H54 (cell line): ENCODE measurements at places on chromosomes 7 and 10.

DNA sequence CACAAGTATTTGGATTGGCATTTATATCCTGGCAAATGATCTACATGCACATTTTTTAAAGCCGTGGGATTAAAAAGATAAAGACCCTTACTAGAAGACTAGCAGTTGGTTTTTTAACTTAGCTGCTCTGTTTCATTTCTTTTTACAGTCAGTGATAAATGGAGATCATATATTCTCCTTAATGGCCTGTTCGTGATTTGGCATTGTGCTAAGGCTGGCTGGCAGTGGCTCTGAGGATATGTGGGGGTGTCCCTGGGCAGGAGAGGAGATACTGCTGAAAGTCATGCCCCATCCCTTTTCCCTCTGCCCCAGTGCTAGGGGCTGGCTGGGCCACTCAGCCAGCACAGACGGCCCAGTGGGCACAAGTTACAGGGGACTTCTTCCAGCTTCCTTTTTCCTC, 341.7 kb downstream of the PRPF18 start:
- no peak for DNase-seq

DNA sequence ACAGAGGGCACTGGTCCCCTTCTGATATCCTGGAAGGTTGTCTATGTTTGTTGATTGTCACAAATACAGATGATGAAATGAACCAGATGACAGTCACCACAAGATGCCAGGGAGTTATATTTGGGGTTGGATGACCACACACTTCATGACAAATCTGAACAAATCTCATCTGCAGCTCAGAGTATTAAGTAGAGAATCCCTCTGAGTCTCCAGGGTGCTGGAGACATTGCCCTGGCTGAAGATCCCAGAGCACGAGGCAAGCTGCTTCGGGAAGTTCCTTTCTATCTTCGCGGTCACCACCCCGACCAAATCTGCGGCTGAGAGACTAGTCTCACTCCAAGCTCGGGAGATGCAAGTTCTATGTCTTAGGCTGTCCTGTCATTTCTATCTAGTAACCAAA, 9.0 kb downstream of the DENND2A start:
- DNase-seq: no peak

- no peak for DNase-seq
Observed at GRCh38 chr7:497346-497745, 22.3 kb downstream of the PDGFA start.

DNA sequence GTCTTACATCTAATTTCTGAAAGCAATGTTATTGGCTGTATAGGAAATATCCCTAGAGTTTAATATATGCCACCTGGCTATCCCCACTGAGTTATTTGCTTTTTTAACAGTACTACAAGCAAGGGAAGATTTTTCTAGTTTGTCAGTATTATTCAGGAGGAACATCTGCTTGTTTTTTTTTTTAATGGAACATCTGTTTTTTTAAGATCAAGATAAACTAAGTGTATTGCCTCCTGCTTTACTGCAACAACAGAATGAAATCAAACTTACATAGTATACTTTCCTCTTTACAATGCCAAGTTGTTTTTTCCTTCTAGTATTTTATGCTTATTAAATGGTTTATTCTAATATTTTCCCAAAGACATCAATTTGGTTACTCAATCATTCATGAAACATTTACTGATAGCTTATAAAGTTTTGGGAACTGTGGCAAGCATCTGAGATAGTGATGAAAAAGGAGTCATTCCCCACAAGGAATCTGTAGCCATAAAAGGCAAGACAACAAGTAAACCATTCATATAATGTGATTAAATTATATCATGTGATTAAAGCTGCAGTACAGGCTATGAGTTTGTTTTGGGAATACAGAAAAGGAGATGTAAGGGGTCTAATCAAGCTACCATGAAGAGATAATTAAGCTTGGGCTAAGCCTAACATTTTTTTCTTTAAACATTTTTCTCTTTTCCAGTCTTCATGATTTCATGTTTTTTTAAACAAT, 17.4 kb downstream of the MTPN start:
- no peak for DNase-seq

- DNase-seq: no peak
Observed at GRCh38 chr10:123471811-123472210, 194.3 kb upstream of the GPR26 start.

DNA sequence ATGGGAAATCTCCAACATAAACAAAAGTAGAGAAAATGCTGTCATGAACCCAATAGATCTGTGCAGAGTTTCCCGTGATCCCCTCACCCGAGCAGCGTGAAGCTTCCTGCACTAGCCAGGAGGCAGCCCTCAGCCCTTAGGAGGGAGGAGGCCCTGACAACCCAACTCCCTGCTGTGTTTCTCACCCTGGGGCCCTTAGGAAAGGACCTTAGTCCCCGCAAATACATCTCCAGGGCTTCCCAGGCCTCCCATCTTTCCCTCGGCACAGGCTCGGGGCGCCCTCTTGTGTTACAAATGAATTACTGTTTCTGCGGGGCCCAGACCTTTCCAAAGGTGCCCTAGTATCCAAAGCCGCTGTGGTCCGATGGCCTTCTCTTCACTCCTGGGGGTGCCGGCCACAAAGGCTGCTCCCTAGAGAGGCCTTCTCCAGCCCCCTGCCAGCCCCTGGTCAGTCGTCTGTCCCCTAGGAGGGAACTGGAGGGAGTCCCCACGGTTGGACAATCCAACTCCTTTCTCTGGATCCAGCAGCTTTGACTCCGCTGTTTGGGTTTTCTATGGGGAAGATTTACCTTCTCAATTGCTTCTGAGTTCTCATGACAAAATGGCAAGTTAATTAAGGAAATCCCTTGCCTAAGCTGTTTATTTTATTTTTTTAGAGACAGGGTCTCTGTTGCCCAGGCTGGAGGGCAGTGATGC, 49.9 kb upstream of the SH2B2 start:
- peak; percentile 90 for DNase-seq

GRCh38 chr7:13091974-13092707, 404.7 kb downstream of the ARL4A start:
- no peak for DNase-seq

DNA sequence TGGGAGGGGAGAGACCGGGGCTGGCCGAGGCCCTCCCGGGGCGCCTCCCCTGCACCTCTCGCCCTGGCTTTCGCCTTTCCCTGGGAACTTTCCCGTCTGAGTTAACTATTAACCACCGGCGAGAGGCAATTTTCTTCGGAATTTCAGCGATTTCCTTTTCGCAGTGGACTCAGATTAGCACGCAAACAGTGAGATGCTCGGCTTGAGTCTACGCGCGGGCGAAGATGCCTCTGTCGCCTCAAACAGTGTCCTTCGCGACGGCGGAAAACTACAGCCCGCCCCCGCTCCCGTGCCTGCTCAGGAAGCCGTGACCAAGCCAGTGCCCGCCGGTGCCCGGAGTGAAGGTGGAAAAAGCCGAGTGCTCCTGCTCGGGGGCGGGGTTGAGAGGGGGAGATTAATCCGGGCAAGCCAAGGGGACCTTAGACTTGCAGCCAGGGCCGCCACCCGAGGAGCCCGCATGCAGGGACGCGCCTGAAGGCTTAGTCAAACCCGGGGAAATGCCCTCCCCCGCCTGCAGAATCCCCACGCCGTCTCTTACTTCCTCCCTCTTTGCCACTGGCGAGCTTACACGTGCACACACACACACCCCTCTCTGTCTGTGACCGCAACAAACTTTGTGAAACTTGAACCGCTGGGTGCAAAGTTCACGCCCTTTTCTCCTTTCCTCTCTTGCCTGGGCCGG, 14.5 kb upstream of the PAX2 start:
- DNase-seq: no peak

GRCh38 chr10:29896053-29896452, 163.3 kb downstream of the JCAD start:
- DNase-seq: no peak

- no peak for DNase-seq
Observed at GRCh38 chr7:132573251-132573955, 2.9 kb downstream of the PLXNA4 start.

- no peak for DNase-seq
Observed at GRCh38 chr10:78165617-78166016, 132.0 kb downstream of the RPS24 start.

DNA sequence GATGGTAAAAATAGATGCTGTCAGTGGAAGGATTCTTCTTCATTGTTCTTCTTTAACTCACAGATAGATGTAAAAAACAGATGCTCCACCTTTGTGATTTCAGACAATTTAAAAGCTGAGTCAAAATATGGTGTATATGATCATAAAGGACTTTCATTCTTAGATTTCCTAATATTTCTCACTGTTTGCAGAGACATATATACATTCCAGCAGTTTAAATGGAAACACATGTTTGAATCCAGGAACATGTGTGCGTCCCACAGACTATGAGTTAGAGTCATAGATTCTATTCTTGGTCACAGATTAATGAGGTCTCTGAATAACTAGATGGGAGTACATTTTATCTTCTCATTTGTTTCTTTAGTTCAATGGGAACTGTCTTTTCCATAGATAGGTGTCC, 109.6 kb downstream of the BICC1 start:
- no peak for DNase-seq

DNA sequence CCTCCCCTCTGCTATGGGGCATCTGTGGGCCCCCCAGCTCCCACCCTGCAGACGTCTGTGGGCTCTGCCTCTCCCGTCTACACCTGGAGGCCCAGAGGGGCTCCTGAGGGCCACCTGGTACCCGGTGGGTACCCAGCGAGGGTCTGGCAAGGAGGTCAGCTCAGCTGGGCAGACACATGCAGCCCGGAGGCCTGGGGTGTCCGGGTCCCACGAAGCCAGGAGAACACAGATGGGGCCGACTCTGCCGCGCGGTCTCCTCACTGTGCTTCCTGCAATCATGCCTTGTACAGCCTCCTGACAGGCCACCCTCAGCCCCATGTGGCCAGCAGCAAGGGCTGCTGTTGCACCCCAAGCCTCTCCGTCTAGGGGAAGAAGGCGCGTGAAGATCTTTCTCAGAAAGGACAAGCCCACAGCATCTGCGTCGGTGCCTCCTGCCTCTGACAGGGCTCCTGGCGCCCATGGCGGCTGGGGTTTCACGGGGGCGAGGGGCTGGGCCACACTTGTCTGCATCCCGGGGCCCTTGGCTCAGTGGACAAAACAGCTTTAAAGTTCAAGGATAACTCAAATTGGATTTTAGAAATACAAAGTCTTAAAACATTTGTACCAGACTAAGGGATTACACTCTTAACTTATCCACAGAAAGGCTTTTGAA, 391.3 kb downstream of the DNAJB6 start:
- DNase-seq: no peak

- no peak for DNase-seq
Observed at GRCh38 chr7:148584154-148584827, 6.3 kb upstream of the C7orf33 start.

GRCh38 chr7:130135208-130136205, 65.2 kb downstream of the KLHDC10 start:
- no peak for DNase-seq

DNA sequence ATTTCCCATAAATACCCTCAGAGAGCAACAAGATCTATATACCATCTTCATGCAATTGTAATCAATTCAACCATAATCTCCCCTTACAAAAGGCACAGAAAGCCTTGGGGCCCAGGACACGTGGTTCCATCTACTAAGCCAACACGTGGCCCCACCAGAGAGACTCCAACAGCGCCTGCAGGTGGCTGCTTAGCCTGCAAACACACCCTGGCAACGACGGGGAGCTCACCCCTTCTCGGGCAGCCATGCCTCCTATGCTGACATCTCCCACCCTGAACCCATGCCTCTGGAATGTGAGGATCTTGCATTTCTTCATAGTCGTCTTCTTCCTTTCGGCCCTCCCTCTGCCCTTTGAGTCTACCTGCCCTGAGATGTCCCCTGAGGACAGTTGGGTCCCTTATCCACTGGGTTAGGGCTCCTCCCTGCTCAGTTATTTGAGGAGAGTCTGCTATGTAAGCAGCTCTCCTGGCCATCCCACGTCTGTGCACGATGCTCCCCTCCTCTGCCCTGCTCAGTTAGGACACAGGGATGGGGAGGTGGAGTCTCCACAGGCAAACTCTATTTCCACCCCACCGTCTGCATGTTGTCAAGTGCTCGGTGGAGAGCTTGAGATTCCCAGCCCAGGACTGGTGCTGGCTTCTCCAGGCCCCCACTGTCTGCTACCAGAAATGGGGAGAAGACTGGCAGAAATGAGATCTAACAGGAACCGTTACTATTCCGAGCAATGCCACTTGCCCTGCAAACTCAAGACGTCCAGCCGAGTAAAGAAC, 36.5 kb downstream of the EBF3 start:
- no peak for DNase-seq

DNA sequence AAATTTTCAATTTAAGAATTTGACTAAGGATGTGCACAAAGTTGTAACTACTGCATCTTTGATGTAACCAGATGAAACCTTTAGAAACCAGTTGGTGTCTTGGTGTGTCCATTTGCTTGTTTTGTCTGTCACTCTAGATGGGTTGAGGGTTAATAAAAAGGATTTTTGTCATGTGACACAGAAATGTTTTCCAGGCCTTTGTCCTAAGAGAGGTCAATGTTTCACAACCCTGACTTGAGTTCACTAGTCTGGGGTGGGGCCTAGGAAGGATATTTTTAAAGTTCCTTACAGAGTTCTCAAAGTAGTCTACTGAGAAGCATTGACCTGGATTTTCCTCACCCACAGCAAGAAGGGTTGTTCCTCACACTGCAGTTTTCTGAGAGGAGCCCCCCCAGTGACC, 90.3 kb downstream of the HERPUD2 start:
- no peak for DNase-seq

- DNase-seq: no peak
Observed at GRCh38 chr7:55194522-55194921, 170.6 kb upstream of the LANCL2 start.

DNA sequence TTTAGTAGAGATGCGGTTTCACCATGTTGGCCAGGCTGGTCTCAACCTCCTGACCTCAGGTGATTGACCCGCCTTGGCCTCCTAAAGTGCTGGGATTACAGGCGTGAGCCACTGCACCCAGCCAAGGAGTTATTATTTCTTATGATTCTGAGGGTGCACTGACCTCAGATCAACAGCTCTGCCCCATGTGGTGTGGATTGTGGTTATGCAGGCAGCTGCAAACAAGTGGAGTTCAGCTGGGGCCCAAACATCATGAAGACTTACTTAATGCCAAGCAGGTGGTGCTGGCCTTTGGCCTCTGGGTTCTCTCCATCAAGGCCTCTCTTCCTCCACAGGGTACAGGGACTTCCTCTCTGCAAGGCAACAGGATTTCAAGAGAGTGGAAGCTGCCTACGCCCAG, 45.1 kb upstream of the OPTN start:
- no peak for DNase-seq

DNA sequence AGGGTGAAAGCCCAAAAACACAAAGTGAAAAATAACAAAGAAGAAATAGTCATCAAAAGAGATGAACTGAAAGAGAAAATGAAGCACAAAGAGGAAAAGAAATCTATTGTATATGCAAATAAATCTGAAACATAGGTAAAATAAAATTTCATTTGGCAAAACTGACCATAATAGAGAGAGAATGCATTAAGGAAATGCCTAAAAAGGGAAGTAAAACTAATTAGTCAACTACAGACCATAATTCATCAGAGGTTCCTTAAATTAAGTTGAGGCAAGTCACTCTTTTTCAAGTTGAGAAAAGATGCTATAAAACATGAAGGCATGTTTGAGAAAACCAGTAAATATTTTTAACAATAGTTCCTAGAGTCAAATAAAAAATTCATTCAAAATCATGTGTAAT, 233.3 kb downstream of the LRRN3 start:
- no peak for DNase-seq

GRCh38 chr7:27235387-27236311, 7.0 kb upstream of the EVX1 start:
- no peak for DNase-seq

- no peak for DNase-seq
Observed at GRCh38 chr7:30302656-30303311, 18.4 kb downstream of the ZNRF2 start.

GRCh38 chr7:21108182-21108581, 319.7 kb upstream of the SP4 start:
- DNase-seq: no peak

GRCh38 chr10:128009372-128010126, 102.6 kb downstream of the PTPRE start:
- DNase-seq: no peak
